ENCODE measurements at places on chromosomes 2 and 18.

- DNase-seq = no peak
Observed at GRCh38 chr2:14751581-14751980, 119.1 kb downstream of the LRATD1 start.

DNA sequence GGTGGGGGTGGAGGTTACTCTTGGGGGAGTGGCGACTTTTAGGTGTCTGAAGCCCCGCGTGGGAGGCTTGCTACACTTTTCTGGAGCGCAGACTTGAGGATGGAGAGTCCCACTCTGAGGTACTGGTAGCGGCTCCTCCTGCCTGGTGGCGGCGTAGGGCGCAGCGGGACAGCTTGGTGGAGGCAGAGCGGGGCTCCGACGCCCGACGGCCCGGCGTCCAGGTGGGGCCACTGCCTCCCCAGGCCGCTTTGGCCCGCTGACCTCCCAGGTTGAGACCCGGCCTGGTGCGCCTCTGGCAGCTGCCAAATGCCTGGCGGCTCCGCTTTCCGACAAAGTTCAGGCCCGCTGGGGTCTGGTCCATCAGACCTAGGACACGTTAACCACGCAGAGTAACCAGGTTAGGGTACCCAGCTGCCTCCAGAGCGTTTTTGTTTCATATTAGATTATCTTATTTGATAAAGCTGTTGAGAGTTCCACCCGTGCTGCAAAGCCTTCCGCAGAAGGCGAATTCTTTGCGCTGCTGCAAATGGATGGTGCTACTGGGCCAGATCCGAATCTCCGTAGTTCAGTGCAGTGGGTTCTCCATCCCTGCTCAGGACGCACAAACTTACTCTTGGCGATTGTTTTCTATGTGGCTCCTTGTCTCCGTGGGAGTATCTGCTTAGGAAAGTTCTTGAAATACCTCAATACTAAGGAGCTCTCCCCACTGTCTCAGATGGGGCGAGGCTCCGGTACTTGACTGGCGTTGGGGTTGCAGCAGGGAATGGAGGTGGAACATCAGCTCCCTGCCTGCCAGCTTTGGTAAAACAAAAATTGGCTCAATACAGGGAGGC lies 405.9 kb downstream of the XIRP2 start:
- no peak for DNase-seq

GRCh38 chr2:207227062-207227748 lies 61.5 kb upstream of the KLF7 start:
- DNase-seq = no peak

DNA sequence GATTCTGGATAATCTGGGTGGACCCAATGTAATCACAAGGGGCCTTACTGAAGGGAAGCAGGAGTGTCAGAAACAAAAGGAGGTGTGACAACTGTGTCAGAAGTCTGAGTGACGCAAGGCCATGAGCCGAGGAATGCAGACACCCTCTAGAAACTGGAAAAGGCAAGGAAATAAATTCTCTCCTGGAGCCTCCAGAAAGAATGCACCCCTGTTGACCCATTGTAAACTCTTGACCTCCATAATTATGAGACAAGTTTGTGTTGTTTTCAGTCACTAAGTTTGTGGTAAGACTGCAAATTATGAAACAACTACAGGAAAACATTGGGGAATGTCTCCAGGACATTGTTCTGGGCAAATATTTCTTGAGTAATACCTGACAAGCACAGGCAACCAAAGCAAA lies 47.3 kb upstream of the B3GNT7 start:
- no peak for DNase-seq

DNA sequence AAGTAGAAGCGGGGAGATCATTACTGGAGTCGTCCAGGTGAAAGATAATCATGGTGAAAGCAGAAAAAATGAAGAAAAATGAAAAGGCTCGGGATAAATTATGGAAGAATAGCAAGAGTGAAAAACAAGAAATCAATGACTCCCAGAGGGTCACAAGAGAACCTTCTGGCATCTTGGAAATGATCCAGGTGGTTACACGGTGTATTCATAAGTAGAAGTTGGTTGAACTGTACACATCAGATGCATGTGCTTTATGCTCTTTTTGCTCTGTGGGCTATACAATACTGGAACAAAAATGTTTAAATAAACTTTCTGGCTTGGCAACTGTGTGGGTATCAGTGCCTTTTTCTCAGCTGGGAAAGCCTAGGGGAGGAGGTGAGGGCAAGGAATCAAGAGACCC lies 348.9 kb downstream of the RND3 start:
- no peak for DNase-seq

DNA sequence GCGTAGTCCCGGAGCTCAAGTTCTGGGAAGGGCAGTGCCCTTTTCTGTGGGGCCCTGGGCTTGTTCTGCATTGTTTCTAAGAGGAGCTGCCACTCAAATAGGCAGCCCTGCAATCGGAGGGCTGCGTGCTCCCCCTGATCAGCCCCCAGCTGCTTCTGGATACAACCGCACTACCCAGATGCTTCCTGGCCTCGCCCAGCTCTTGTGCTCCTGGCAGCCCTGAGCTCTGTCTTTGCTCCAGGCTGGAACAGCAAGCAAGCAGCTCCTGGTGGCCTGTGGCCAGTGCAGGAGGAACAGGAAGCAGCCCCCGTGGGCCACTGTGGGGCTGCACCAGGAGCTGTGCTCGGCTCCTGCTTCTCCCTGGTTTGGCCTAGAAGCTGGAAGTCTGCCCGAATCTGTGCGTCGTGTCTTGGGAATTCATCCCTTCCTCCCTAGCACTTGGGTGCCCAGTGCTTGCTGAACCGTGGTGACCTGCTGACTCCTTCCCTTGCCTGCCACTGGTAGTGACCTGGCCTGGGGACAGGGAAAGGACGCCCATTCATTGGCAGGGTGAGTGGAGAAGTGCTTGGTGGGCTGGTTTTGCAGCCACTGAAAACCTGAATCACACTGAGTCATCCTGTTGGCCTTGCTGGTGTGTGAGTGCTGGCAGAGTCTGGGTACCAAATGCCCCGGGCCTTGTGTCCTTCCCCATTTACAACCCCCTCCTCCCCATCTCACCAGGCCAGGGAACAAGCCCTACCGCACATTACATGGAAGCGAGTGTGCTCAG lies 27.3 kb upstream of the NTSR2 start:
- DNase-seq = no peak

- DNase-seq = no peak
Observed at GRCh38 chr18:37668971-37669747, 103.6 kb upstream of the CELF4 start.

GRCh38 chr2:65316072-65316471 lies 88.4 kb downstream of the ACTR2 start:
- DNase-seq = no peak

DNA sequence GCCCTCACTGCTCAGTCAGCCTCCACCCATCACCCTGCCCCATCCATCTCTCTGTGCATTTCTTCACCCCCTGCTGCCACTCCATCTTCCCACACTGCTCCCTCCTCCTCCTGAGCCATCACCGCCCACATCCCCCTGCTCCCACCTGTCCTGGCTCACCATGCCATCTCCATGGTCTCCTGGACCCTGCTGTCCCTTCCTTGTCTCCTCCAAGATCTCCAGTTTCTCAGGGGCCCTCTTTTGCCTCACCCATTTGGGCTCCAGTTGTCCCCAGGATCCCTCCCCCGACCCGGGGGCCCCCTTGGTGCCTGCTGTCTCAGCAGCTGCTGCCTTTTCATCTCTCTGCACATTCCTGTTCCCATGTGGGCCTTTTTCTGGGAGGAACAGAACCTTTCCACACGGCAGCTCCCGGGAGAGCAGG lies 10.6 kb downstream of the SPEG start:
- DNase-seq = no peak

Data from stimulated activated naive B cell treated with anti-CD40 and anti-IgM and Interleukin-4, amounts not matched to agents 10 μg/mL and 1 μg/mL and 100 μg/mL, for 72 hours (primary cell).